ENCODE measurements at places on chromosomes 16 and 17.

- no peak for DNase-seq
Observed at GRCh38 chr16:85387171-85387507, 226.0 kb upstream of the GSE1 start.

DNA sequence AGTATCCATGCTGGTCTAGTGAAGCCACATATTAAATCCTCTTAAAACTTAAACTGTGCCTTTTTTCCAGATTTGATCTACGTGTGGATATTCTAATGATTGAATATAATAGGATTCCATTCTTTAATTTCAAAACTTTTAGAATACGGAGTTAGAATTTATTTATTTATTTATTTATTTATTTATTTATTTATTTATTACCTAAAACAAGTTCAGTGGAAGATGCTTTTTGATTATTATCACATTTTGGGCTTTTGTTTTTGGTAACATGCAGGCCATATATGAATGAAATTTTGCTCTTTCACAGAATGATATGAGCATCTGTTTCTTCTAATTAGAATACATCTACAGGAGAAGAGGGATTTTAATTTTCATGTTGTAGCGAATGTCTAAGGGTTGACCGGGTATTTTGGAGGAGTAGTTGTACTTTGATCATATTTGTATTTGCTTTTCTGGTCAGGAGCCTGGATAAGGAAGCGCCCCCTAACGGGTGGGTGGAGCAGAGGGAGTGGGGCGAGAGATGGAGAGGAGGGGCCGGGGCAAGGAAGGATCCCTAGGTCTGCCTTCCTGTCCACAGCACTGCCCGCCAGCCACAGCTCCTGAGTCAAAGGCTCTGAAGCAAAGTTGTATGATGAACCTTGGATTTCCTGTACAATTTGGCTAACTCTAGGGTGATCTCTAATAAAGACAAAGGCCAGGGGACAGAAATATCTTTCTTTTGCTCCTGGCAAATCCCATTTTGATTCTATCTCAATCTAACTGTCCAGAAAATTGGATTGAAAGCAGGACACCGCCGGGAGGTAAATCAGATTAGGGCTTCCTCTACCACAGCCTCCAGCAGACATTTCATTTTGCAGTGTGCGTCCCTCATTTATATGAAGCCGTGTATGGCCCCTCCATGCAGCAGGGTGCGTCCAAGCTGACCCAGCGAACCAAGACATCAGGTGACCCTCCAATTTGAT, 149.1 kb downstream of the PRKCA start:
- DNase-seq = no peak

- DNase-seq = no peak
Observed at GRCh38 chr17:49696233-49696761, 11.5 kb downstream of the SLC35B1 start.

DNA sequence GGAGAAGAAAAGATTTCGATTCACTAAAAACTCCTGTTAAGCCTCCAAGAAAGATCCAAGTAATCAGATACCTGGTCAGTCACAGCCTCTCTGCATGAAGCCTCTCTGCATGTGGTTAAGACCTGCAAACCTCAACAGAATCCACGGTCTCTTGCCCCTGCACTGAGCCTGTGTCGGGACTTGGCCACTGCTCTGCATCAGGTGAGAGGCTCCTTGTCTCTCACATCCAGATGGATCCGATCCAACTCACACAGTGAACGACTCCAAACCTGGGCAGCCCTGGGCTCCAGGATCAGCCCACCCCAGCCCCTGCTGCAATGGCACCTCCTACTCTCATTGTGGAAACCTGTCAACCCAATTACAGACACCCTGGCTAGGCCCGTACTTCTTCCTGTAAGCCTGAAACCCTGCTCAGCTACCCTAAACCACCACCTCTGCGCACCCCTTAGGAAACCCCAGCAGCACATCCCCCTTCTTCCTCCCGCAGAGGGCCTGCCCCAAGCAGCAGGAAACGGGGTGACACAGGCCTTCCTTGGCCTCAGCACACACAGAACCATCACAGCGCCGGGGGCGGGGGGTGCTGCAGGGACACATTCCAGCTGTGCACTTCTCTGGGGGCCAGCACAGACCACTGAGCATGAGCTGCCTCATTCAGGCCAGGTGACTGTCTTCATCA, 129.5 kb downstream of the ANKRD11 start:
- DNase-seq = no peak

- no peak for DNase-seq
Observed at GRCh38 chr17:43637563-43638323, 24.0 kb downstream of the MEOX1 start.

GRCh38 chr16:80079072-80079471, 461.7 kb upstream of the DYNLRB2 start:
- DNase-seq = no peak

DNA sequence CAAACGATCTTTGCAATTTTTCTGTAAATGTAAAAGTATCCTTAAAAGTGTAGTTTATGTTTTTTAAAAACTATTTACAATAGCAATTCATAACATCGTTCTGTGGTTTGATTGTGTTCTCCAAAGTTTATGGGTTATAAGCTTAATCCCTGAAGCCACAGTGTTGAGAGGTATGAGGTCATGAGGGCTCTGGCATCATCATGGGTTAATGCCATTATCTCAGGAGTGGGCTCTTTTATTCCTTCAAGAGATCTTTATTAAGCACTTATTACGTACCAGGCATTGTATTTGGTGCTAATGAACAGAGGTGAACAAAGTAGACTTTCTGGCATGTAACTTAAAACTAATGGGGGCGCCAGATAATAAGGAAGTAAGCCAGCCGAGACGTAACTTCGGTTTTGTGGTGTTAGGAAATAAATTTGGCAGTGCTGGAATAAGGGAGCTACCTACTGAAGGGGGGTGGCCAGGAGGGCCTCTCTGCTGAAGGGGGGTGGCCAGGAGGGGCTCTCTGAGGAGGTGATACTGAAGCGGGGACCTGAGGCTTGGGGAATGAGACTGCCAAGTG, 158.1 kb downstream of the VPS53 start:
- DNase-seq = no peak

GRCh38 chr17:46978489-46979146, 435 bp downstream of the RPRML start:
- no peak for DNase-seq

- no peak for DNase-seq
Observed at GRCh38 chr17:48294806-48295361, 135.1 kb downstream of the SKAP1 start.

- no peak for DNase-seq
Observed at GRCh38 chr17:21295036-21295952, 10.8 kb downstream of the MAP2K3 start.

DNA sequence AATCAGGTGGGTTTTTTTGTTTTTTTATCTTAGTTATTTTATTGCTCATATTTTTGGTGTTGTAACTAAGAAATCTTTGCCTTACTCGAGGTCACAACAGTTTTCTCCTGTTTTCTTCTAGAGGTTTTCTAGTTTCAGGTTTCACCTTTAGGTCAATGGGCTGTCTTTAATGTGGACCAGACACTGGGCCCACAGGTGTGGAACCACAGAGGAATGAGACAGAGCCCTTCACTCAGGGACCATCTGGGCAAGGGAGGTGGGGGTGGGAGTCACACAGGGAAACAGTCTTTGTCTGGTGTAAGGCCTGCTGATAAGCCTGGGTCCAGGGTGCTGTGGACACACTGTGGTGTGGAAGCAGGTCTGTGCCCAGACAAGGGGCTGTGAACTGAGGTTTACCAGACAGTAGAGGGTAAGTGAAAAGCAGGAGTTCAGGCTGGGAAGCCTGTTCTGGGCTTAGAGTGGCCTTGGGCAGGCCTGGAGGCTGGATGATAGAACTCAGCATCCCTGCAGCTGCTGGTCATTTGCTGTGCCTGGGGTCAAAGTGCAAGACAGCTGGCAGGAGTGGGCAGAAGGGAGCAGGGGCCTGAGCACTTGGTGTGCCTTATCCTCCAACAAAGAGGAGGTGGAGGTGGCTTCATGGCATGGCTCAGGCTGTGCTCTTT, 75.6 kb downstream of the SPECC1 start:
- no peak for DNase-seq

DNA sequence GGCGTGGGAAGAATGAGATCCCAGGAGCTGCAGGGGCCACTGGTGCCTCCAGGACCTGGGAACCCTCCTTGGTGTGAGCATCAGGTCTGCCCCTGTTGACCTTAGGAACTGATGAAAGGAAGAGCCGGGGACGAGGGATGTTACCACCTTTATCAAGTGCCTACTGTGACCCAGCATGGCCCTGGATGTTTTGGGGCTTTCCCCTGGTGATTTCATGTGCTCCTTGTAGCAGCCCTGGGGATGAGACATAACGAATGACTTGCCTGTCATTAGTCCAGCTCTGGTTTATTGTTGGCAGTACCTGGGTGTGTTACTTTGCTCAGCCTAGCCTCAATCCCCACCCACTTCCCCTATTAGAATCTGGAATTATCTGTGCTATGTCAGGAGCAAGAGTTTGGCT, 39.9 kb downstream of the WSCD1 start:
- no peak for DNase-seq

DNA sequence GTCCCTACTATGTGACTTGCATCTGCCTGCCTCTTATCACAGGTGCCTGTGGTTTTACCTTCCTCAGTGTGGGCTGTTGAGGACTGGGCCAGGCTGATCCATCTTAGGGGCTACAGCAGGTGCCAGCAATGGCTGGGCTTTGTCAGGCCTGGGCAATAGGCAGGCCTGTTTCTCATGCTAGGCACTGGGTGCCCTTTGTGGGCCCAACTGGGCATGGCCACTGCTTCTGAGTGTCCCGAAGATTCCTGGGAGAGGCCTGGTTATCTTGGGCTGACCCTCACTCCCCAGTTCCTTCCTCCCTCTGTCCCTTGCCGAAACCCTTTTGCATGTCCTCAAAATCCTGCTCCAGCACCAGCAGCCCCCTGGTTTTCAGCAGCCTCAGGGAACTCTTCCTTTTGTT, 1024.9 kb downstream of the KCNJ18 start:
- no peak for DNase-seq

DNA sequence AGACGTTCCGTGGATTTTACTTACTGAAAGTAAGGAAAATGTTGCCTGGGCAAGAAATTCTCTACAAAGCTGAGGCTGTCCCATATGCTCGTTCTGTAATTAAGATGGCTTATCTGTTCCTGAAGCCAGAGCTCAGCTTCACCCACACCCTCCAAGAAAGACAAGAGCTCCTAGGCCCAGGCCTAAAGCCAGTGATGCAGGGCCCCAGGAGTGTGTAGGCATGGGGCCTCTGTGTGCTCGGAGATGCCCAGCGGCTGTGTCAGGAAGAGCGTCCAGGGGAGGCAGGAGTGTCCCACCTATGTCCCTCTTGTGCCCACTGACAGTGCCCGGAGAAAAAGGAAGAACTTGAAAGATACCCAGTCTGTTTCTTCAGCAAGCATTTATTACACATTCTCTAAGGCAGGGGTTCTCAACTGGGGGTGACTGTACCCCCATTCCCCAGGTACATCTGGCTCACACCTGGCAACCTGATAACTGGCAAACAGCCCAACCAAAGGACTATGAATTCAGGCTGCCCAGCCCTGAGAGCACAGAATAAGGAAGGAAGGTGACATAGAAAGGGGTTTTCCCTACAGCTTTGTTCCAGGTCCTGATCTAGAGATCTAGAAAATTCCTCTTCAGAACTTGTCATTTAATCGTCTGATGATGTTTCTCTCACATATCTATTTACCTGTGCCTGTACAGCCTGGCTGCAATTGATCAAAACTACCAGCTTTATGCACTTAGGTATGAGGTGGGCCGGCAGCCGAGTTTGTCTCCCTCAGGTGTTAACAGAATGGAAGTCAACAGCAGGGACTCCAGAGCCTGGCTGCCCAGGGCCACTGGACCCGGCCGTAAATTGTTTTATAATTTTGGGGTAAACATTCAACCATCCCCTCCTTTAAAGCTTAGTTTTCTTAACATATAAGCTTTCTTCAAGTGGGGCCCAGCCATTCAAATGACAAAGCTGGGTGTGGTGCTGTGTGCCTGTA, 12.0 kb downstream of the SNN start:
- DNase-seq = no peak

- DNase-seq = no peak
Observed at GRCh38 chr17:47687748-47688147, 6.2 kb upstream of the TBKBP1 start.

DNA sequence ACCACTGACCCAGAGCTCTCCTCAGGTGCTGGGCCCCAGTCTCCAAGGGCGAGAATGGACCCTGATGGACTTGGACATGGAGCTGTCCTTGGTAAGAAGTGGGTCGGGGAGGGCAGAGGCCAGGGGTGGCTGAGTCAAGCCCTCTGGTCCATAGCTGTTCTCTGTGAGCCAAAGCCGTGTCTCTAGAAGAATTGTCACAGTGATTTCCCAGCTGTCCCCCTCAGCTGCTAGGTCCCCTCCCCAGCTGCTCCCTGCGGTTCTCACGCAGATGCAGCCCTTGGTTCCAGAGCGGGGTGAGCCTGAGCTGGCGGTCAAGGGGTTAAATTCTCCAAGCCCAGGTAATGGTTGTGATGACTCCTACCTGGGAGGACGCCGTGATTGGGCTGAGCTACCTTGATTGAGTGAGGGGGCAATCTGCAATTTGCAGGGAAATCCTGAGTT, 1.3 kb upstream of the NOL3 start:
- DNase-seq = no peak

DNA sequence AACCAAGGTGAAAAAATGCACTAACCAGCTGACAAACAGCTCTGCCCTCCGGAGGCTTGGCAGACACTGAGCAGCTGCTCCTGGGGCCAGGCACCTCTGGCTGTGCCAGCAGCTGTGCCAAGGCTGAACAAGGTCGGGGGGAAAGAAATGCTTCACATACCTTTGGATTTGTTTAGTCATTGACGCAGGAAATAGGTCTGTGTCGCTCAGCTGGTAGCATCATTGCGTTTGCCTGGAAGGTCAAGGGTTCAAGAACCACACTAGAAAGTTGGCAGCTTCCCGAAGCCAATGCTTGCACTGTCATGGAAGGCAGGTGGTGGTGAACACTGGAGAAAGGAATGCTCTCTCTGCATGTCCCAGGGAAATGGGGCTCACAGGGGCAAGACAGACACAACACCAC, 63.5 kb downstream of the PCTP start:
- DNase-seq = no peak

GRCh38 chr17:3022197-3022596, 41.2 kb downstream of the OR1D5 start:
- no peak for DNase-seq

DNA sequence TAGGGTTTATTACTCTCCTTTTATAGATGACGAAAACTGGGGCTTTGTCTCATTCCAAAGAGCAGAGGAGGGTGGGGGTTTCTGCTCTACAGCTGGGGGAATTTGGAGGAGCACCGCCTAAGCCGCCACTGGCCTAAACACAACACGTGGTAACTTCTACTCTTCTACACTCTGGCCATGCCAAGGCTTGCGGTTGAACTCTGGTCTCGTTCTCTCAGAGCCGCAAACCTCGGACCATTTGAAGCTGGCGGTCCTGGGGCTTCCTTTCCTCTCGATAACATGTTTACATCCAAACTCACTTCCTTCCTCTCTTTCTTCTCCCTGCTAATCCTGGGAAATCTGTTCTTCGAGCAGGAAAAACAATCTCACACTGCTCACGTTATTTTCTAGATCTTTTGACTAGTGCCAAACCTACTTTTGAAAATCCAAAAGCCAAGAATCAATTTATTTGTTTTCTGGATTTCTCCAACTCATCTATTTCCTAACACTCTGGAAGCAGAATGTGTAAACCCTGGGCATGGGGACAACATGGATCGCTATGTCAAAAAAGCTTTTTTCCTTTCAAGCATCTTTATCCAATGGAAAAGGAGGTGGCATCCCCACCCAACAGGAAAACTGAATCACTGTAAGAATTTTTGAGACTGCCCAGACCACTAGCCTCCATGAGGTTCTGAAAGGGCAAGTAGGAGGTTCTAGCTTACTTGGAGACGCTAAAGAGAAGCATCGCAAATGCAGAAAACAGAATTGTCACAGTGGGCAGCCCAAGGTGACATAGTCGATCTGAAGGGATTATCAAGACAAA, 13.6 kb upstream of the EEF2K start:
- DNase-seq = peak; percentile 67
